Activated CD4-positive, alpha-beta T cell treated with anti-CD3 and anti-CD28 coated beads for 48 hours (primary cell): ENCODE measurements at places on chromosomes 5 and 9.

DNA sequence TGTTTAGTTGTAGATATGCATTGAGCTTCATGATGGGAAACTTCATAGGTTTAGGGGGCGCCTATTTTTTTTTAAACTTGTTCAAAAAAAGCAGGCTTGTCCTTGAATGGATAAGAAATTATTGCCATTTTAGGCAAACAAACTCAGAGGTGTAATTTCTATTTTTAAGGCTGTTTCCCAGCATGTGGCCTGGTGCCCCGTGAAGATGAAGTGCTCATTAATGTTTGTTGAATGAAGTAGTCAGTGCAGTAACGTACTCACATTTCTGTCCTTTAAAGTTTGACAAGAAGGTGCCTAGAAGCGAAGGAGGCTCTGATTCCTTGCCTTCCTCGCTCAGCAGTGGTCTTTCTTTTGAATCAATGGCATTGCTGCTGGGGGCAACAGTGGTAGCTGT is 54.3 kb downstream of the ZNF618 start:
- DNase-seq, result no peak

DNA sequence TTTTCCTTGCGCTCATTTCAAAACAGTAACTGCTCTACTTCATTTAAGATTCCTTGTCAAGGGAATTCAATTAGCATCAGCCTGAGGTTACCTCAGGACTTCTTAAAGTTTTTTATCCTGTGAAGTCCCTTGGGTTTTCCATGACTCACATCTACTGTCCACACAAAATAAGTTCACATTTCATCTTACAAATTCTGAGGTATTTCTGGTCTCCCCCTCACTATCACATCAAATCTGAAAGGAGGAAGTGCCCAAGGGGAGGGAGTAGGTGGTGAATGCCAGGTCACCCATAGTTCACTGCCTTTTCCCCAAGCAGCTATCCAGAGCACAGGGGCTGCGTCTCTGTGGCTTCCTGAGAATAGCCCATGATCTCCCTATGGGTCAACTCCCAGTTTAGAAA is 227.1 kb upstream of the NREP start:
- DNase-seq, result no peak

- DNase-seq, result no peak
These were observed 4.2 kb upstream of the BSPRY start for GRCh38 chr9:113345190-113345589.

DNA sequence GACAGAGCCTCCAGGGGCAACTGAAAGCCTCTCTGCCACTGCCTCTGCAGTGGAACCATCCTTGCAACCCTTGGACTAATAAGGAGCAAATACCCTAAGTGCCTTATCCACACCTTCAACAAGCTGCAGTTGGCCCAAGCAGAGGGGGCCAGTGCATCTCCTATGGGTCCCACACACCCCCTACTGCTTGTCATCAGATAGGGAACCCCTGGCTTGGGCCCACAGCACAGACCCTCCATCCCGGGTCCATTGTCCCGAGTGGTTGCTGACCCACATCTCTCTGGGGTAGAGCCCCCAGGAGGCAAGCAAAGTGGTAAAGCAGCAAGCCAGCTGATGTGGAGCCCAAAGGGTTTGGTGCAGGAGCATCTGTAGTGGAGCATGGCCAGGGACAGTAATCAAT is 119.5 kb downstream of the PJA2 start:
- DNase-seq, result no peak

DNA sequence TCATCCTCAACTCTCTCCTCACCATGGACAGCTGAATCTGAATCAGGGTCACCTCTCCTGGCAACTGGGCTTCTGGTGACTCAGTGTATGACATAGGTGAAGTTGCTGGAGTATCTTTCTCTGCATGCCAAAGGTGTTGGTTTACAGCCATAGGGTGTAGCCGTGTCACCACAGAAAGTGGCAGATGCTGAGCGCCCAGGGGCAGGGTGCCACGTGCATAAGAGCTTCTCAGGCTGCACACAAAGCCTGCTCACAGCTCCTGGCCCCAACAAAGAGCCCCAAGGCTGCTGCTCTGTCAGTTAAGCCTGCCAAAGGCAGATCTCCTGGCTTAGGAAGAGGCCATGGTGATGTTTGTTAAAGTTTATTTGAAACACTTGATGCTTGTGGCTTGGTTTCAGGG is 297.7 kb upstream of the WWC1 start:
- no peak for DNase-seq

DNA sequence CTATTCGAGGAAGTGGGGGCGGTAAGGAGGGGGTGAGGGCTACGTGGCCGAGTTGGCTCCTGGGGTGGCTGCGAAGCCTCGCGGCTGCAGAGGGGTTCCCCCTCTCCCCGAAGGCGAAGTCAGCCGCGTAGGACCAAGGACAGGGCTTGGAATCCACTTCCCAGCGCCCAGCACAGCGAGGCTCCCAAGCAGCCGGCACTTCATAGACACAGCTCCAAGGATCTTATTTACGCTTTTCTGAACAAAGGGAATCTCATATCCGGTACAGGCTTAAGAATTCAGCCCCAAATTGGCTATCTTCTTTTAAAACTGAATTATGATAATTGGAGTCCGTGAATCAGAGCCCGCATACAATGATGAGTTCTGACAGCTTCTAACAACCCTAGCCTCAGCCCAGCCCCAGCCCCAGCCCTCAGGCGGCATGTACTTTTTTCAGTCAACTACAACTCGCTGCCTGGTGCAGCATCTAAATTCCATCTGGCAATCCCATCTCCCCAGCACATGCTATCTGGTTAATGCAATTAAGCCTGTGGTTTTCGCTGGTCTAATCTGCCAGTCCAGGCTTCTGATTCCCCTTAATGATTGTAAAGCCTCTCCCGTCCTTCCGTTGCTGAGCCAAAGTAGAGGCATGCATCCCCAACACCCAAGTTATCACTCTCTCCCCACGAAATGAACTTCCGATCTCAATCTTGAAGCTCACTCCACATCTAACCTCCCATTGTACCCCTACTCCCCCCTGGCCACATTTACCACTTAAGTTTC is 1.0 kb downstream of the ELAVL2 start:
- no peak for DNase-seq

DNA sequence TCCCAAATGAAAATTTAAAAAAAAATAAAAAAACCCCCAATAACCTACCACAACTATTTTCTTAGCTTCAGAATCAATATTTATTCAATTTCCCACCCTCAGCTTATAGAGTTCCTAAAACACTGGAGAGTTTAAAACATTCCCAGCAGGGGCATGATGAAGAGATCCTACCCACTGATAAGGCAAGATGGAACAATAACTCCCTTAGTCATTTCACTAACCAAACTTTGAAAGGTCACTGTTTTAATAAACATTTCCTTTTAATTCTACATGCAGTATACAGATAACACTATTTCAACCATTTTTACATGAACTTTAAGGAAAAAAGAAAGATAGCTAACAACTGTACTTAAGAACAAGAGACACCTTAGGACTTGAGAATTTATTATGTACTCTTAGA is 34.9 kb upstream of the ACOT12 start:
- no peak for DNase-seq

- no peak for DNase-seq
These were observed 581.8 kb upstream of the WWC1 start for GRCh38 chr5:167709625-167710024.
